Mesothelial cell of epicardium (in vitro differentiated cells): ENCODE measurements at places on chromosomes 2 and 18.

DNA sequence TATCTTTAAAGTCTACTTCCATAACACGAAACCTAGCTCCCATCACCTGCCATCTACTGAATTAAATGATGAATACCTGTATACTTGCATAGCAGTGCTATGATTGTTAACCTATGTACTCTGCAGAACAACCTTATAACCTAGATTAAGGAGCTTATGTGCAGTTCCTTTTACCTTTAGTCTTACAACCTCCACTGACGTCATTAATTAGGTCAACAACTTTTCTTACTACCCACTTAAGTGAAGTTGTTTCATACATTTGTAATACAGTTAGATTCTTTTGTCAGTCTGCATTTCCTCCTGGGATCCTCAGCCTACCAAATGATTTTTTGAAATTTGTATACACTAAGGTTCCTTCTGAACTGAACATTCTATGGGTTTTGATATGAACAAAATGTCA lies 1082.3 kb downstream of the SUCLG1 start:
- H3K27ac ChIP-seq = no peak overlapping the region
- H3K4me1 ChIP-seq = no peaks in the 10 kb centered on the region
- DNase-seq = no peak
- H3K36me3 ChIP-seq = peaks cover 3% of the 10 kb centered on the region
- H3K4me3 ChIP-seq = no peak overlapping the region

- H3K4me1 ChIP-seq = peaks cover 31% of the 10 kb centered on the region
- no peak overlapping the region for H3K27ac ChIP-seq
- peaks cover 2% of the 10 kb centered on the region for H3K36me3 ChIP-seq
- H3K27me3 ChIP-seq = no peaks in the 10 kb centered on the region
Measured at GRCh38 chr2:46684661-46685060, 205.3 kb downstream of the TMEM247 start.

DNA sequence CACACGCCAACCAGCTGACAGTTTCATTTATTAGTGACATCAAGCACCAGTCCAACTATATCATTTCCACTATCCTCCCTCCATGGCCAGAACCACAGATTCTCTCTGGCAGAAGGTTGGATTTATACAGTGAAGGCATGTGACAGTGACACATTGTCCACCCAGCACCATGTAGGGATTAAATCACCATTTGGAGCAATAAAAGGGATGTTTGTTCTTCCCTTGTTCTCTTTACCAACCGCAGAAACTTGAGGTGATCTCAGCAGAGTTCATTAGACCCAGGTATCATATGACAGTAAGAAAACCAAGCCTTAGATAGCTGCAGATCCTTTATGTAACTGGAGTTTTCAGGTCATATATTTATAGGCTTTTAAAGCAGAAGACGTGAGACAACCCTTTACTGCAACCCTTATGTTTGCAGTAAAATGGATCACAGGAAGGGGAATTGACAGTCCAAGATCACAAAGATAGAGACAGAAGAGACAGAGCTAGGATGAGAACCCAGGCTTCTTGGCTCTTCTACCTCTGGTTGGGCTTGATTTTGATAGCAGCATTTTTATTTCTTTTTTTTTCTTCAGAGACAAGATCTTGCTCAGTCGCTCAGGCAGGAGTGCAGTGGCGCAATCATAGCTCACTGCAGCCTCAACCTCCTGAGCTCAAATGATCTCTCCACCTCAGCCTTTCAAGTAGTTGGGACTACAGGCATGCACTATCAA lies 80.1 kb downstream of the XDH start:
- no peak overlapping the region for H3K27ac ChIP-seq
- H3K36me3 ChIP-seq = no peaks in the 10 kb centered on the region
- H3K27me3 ChIP-seq = peaks cover 34% of the 10 kb centered on the region
- no peak for DNase-seq
- peaks cover 29% of the 10 kb centered on the region for H3K4me1 ChIP-seq
- no peak overlapping the region for H3K4me3 ChIP-seq

DNA sequence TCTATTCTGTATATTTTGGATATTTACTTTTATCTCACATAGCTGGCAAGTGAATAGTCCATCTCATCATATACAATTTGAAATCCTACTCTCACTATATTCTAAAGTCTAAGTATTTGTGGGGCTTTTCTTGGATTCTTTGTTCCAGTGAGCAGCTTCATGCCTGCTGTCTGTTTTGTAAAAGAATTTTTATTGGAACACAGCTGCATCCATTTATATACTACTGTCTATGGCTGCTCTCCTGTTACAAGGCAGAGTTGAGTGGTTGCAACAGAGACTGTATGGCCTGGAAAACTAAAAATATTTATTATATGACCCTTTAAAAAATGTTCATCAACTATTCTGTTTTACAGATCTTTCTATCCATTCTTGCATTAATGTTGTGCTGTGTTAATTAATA lies 193.3 kb upstream of the KLHL14 start:
- no peak for DNase-seq
- no peaks in the 10 kb centered on the region for H3K4me1 ChIP-seq

DNA sequence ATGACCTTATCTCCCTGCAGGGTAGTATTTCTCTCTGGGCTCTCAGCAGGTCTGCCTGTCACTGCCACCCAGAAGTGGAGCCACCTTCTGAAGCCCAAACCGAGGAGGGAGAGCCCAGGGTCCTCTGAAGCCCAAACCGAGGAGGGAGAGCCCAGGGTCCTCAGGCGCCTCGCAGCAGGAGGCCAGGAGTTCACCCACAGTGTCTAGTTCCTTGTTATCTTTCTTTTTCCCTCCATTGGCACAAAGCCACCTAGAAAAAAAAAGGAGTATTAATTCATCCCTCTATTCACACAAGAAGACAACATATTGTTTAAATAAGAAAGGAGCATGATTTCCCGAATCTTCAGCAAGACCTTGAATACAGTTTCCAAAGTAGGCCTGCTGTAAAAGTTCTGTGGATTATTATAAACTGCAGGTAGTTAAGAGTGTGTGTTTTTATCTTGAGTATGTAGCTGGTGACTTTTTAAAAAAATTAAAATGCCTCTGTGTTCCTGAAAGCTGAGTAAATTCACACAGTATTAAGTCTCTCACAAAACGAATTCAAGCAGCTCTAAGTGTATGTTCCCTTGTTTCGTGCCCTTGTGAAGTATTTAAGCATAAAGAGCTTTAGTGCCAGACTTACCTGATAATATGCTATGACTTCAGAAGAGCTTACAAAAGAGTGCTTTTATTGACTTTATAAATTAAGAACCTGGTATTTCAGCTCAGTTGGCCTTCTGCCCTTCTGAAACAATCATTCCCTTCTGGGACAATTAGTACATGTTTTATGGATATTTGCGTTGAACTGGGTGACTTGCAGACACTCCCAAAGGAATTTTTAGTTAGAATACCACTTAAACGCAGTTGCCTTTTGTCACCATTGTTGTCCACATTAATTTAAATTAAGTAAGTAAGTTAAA lies 11.7 kb upstream of the GRHL1 start:
- no peak for DNase-seq
- no peak overlapping the region for H3K4me3 ChIP-seq
- H3K27me3 ChIP-seq = no peaks in the 10 kb centered on the region
- H3K36me3 ChIP-seq = peaks cover 5% of the 10 kb centered on the region
- peaks cover 38% of the 10 kb centered on the region for H3K4me1 ChIP-seq

GRCh38 chr2:6080932-6081753 lies 389.0 kb downstream of the SOX11 start:
- DNase-seq = no peak
- no peaks in the 10 kb centered on the region for H3K27me3 ChIP-seq
- peaks cover 12% of the 10 kb centered on the region for H3K4me1 ChIP-seq

DNA sequence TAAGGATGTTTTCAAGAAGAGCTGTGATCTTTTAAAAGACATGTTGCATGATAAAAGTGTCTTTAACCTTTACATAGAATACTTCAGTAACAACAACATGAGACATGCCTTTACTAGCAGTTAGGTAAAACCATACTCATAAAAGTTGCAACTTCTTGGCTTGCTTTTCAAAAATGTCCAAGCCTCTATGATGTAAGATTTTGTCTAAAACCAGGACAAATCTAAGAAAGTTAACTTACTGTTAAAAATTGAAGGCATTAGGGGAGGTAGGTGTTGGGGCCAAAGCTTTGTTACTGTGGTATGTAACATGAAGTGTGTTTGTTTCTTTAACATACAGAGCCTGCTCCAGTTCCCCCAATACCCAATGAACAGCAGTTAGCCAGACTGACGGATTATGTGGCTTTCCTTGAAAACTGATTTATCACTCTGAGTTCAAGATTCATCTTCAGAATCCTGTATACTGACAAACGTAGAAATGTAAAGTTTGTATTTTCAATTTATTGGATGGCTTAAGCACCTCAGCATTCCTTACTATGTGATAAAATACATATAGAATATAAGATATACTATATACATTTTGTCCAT lies 11.7 kb downstream of the COPS8 start:
- peaks cover 2% of the 10 kb centered on the region for H3K4me1 ChIP-seq
- H3K36me3 ChIP-seq = peaks cover 54% of the 10 kb centered on the region
- no peak overlapping the region for H3K27ac ChIP-seq
- DNase-seq = no peak

DNA sequence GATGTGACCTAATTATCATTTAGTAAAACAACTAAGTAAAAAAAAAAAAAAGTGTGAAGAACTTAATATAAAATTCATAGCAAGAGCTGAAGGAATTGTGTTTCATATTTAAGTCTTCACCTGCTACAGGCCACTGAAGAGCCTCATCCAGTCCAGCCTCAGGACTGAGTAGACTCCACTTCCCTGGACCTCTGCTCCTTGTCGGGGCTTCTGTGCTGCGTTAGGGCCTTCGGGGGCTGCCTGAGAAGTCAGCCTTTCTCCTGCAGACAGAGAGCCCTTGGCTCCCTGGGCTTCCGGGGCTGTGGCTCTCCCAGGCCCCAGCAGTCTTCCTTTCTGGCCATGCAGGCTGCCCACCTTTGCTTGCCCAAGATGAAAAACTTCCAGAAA lies 95.5 kb downstream of the MTCL1 start:
- H3K27ac ChIP-seq = peak overlapping the region; percentile 75
- H3K36me3 ChIP-seq = no peaks in the 10 kb centered on the region
- peaks cover 42% of the 10 kb centered on the region for H3K4me1 ChIP-seq
- no peak for DNase-seq

DNA sequence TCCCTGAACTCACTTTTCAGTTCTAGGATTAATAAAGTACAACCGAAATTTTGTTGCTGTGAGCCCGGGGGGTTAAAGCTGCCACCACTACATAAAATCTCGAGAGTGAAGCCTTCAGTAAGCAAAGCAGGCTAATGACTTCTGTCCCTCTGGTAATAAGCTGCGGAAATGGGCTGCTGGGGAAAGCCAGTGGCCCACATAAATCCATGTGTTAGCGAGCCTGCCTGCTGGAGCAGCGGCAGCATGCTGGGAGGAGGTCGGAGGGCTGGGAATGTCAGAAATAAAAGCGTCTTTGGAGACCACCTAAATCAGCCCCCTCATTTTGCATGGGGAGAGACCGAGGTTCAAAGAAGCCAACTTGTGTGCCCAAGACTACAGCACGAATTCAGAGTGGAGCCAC lies 371.7 kb downstream of the TNS1 start:
- H3K4me3 ChIP-seq = no peak overlapping the region
- DNase-seq = no peak
- no peaks in the 10 kb centered on the region for H3K36me3 ChIP-seq

GRCh38 chr18:27546991-27547390 lies 361.9 kb upstream of the CHST9 start:
- no peak for DNase-seq
- H3K36me3 ChIP-seq = no peaks in the 10 kb centered on the region
- H3K27me3 ChIP-seq = no peaks in the 10 kb centered on the region

DNA sequence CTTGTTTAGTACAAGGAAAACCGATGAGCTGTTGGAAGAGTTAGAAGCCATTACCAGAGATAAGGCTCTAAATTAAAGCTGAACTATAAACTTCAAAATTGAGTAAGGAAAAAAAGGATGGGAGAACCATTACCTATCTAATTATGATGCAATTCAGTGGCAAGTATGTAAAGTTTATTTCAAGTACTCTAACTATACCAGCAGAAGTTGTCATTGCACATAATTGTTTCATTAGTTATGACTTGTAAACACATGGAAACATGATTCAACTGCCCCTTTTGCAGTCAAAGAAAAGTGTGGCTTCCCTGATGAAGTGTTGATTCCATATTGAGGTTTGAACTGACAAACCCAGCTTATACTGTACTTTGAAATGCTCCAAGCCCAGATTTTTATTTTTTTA lies 324.1 kb upstream of the KCNJ3 start:
- H3K27ac ChIP-seq = no peak overlapping the region
- H3K36me3 ChIP-seq = no peaks in the 10 kb centered on the region
- DNase-seq = no peak
- peaks cover 2% of the 10 kb centered on the region for H3K27me3 ChIP-seq
- peaks cover 11% of the 10 kb centered on the region for H3K4me1 ChIP-seq

- H3K27ac ChIP-seq = no peak overlapping the region
- no peaks in the 10 kb centered on the region for H3K27me3 ChIP-seq
- DNase-seq = no peak
- H3K36me3 ChIP-seq = peaks cover 10% of the 10 kb centered on the region
- H3K4me3 ChIP-seq = no peak overlapping the region
Measured at GRCh38 chr18:5439986-5440696, 103.7 kb downstream of the EPB41L3 start.

DNA sequence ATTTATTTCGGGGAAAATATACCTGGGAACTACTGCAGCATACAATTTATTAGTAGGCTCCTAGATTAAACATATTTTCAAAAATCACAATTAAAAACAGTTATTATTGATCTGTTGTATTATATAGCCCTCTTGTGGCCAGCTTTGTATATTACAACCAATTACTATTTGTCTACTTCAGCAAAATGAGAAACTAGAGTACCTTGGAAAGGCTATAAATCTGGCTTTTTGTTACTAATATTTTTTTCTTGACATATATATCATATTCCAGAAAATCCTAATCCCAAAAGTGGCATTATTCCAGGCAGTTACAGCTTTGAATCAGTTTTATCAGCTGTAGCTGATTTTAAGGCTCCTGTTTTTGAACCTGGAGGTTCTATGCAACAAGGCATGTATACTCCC lies 101.2 kb downstream of the UBR3 start:
- no peaks in the 10 kb centered on the region for H3K27me3 ChIP-seq
- DNase-seq = no peak
- H3K4me1 ChIP-seq = no peaks in the 10 kb centered on the region
- no peak overlapping the region for H3K4me3 ChIP-seq
- H3K27ac ChIP-seq = no peak overlapping the region
